ENCODE measurements at places on chromosomes 13 and 19.

DNA sequence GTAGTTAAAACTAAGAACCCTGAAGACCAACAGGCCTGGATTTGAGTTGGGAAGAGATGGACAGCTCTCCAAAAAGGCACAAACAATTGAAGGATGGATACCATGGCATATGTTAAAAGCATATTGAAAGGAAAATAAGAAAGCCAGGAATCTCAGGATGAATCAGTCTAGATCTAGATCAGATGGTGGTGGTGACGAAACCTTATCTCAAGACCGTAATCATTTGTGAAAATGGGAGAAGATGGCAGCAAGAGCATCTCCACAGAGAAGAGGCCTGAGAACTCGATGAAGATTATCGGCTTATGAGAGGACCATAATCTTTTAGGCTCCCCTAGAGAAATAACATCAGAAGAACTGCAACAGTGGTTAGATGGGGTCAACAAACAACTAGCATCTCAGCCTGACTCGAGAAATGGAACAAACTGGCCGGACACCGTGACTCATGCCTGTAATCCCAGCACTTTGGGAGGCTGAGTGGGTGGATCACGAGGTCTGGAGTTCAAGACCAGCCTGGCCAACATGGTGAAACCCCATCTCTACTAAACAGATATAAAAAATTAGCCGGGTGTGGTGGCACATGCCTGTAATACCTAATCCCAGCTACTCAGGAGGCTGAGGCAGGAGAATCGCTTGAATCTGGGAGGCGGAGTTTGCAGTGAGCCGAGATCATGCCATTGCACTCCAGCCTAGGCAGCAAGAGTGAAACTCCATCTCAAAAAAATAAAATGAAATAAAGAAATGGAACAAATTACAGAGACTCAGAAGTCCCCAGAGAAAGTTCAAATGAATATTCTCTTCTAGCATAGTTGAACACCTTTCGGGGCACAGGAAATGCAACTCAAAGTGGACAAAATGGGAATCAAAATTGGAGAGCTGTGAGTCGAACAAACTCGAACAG, 47.6 kb downstream of the FOXO1 start:
- no peak for DNase-seq

- no peak for DNase-seq
These were observed 11.9 kb upstream of the ZNF57 start for GRCh38 chr19:2888731-2889224.

GRCh38 chr13:110856942-110857835, 57.7 kb downstream of the ANKRD10 start:
- DNase-seq: no peak

DNA sequence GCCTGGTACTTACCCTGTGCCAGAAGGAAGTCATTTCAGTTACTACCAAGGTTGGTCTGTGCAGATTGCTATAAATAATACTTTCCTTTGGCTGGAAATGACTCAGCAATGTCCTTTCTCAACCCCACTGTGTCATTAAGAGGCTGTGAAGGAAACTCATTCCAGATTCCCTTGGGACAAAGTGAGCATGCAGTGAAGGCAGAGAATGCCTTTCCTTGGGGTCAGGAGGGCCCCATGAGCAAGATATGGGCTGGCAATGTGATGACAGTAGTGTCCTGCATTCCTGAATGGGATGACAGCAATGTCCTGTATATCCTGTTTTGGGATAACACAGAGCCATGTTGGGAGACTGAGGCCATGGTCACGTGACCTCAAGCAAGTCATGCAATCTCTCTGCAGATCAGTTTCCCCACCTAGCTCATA, 213.1 kb upstream of the TMTC4 start:
- DNase-seq: peak; percentile 95

GRCh38 chr19:20423381-20424197, 142.0 kb downstream of the ZNF737 start:
- peak; percentile 65 for DNase-seq

DNA sequence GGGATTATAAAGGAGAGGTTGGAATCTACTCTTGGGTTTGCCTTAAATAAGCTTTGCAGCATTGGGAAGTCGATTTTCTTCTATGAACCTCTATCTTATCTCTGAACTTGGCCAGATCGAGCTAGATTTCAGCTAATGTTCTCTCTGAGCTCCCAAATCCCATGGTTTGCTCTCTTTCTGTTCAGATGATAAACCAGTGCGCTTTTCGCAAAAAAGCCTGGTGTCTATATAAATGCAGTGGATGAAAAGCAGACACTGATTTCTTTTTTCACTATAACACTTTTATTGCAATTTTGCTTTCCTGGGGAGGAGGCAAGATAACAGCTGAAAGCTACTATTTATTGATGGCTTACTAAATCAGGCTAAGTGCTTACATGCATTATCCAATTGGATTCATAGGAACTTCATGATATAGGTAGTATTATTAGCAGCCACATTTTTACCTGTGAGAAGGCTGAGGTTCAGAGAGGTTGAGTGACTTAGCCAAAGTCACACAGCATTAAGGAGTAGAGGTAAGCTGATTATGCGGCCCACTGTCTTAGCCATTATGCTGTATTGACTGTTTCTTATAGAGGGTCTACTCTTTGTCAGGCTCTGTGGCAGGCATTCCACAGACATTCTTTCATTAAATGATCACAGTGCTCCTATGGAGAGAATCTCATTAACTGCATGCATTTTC, 58.9 kb downstream of the RFC3 start:
- DNase-seq: no peak

DNA sequence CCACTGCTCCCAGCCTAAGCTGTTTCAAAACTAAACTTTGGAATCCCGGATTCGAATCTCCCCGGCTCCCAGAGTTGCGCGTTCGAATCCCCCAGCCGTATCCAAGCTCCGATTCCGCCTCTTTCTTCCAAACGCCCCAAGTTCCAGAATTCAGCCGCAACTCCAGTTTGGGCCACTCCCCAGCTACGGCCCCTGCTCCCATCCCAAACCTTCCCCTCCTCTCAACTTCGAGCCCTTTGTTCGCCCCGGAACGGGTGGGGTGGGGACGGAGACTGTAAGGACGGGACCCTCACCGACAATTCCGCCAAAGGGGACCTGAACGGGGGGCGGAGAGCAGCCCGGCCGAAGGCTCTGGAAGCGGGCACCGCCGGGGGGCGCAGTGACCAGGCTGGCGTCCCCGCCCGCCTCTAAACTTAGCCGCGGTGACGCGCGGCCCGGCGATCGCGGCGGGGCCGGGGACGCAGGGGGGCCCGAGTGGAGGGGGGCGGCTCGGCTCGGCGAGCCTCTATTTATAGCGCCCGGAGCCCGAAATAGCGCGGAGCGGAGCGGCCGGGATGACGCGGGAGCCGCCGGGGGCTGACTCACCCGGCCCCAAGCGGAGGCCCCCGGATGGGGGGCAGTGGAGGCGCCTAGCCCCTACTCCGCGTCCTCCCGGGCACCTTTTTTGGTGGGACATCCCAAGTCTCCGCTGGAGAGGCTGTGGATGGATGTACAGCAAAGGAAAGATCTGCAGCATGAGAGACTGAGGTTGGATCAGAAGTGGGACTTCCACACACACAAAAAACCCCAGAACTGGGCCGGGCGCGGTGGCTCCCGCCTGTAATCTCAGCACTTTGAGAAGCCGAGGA, 4.9 kb upstream of the ERCC1 start:
- DNase-seq: peak; percentile 86

DNA sequence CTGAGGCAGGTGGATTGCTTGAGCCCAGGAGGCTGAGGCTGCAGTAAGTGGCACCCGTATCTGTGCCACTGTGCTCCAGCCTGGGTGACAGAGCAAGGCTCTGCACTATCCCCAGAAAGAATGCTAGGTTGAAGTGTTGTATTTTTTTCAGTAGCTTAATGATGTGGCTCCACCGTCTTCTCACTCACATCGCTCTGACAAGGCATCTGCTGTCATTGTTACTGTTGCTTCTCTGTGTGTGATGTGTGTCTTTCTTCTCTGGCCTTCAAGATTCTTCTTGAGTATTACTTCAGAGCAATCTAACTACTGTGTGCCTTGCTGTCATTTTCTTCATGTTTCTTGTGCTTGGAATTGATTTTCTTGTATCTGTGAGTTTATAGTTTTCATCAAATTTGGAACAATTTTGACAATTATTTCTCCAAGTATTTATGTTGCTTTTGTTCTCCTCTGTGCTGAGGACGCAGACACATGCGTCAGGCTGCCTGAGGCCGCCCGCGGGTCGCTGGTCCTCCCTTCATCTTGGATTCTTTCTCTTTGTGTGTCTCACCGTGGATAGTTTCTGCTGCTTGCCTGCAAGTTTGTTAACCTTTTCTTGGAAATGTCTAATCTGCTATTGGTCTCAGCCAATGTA, 10.8 kb downstream of the ADPRHL1 start:
- DNase-seq: no peak

DNA sequence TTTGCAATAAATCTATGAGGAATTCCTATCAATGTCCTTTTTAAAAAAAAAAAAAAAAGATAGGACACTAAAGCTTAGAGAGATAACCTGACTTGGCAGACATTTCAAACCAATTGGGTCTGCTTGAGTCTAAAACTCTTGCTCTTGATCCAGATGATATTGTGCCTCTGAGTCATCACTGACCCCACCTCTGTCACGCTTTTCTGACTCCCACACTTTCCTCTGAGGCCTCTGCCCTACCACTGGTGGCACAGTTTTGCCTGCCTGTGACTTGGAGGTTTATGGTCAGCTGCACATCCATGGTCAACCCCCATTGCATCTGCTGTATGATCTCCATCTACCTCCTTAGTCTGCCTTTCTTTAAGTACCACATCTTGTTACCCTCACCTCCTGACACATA, 328.7 kb downstream of the SPRY2 start:
- no peak for DNase-seq

DNA sequence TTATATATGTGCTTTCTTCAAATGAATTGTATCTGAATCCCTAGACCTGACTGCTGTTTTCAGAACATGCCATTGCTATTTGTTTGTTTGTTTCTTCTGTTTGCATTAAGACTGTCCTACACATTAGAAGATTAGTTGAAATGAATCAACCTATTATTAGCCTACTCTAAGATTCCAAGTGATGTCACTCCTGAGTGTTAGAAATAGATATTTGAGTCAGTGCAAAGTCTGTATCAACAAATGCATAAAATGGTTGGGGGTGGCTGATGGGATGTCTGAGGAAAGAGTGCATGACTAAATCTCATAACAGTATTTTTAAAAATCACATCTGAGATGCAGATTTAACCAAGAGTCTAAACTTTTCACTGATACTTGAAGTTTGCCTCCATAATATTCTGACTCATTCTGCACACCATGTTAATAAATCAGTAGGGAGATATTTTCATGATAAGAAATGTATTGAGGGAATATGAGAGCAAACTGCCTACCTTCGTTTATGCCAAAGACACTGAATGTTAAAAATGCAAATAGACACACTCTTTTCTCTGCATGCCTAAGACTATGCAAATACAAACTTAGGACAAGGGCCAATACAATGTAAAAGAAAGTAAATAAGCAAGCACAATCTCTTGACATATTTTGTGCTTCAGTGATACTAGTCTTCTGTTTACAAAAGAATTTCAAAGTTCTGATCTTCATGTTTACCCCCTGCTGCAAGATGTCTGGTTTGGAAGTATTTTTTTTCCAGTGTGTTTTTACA, 253.3 kb downstream of the LIG4 start:
- DNase-seq: no peak

DNA sequence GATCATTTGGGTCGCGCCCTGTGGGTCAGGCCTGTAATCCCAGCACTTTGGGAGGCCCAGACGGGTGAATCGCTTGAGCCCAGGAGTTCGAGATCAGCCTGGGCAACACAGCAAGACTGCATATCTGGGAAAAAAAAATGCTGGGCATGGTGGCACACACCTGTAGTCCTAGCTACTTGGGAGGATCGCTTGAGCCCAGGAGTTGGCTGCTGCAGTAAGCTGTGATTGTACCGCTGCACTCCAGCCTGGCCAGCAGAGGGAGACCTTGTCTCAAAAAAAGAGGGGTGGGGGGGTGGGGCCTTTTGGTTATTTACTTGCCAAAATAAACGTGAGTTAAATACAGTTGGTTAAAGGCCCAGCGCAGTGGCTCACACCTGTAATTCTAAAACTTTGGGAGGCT, 9.8 kb upstream of the ZNF544 start:
- peak; percentile 14 for DNase-seq

- no peak for DNase-seq
These were observed 22.4 kb downstream of the SIPA1L3 start for GRCh38 chr19:37929355-37929923.

DNA sequence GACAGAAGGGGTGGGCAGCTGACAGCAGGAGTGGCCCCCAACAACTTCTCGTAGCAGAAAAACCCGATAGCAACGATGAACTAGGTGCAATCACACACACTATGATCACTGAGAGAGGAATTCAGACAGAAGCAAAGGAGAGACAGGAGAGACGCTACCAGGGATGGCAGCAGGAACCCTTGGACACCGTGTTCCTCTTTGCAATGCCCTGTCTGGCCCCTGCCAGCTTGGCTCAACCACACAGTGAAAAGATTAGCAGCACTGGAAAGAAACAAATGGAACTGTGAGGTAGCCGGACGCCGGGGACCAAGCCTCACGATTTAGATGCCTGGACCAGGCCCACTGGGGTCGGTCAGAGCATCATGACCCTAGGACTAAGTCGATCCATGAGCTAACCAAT, 23.6 kb downstream of the DCAF15 start:
- DNase-seq: no peak

DNA sequence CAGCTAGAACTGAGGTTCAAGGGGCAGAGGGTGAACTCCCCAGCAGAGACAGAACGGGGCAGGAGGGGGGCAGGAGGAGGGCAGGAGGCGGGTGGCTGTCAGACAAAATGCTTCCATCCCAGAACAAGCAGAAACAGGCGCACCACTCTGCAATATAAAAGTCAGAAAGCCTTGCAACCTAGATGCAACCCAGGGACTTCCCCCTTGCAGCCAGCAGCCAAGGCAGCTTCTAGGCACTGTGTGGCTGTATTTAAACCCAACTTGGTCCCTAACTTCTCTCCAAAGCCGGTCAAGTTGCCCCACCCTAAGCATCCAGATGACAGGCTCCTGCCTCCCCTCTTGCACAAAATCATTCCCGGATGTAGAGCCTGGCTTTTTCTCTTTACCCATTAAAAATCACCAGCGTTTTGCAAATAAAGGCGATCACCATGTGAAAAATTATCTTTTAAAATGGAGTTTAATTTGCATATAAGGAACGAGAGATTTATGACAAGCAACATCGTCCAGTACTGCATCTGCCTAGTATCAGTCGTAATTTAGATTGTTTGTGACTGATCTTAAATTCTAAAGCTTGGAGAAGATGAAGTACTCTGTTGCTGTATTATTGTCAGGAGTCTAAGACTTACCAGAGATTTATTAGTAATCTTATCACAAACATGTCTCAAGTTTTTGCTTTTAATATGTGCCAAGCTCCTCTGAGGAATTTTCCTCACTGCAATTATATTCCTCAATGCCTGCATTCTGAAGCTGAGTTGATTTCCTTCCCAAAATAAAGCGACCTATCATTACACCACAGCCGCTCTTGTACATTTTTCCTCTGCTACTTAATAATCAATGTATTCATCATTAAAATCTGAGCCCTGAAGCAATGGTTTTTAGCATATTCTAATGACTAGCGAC, 307.1 kb upstream of the ZNF507 start:
- DNase-seq: no peak

GRCh38 chr19:48368936-48369335, 4.8 kb downstream of the SYNGR4 start:
- no peak for DNase-seq

- no peak for DNase-seq
These were observed 36.3 kb upstream of the TFDP1 start for GRCh38 chr13:113548171-113548641.

Measured in fibroblast of skin of right biceps (primary cell).